Fibroblast of the aortic adventitia (primary cell): ENCODE measurements at places on chromosomes 3 and 15. TPM values are rescaled to one million over a fixed set of nuclear protein-coding genes. Genes with fewer than 3 reads are reported as not detected.

HYAL1 gene
- 0.90 TPM in 1 of 2 replicates, not detected in the other for total RNA-seq

DNA sequence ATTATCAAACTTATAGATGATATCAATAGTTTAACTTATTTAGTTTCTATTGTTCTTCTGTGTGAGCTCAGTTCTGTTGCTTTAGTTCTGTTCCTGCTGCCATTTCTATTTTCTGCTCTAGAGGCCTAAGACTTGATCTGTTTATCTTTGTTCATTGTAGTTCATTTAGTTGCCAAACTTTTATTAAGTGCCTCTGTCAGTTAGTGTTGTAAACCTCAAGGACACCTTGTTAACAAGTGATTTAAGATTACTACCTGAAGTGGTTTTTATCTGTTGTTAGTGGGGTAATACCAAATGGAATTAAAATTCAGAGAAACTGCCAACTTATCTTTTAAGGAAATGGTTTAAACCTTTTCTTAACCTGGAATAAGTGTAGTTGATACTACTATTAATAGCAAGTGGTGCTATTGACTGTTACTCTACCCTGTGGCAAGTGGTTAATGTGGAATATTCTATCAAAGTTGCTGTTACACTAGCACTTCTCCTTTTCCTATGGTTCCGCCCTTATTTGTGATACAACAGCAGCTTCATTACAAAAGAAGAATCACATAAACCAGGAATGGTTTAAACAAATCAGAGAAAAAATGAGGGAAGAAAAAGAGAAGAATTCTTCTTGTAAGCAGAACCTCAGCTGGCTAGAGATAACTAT, 500.6 kb upstream of the GOLIM4 start:
- no peak for DNase-seq

- no peak for DNase-seq
Measured at GRCh38 chr3:69776920-69777581, 37.8 kb downstream of the MITF start.

EFCC1 gene
- total RNA-seq: not detected in 2 replicates

DNA sequence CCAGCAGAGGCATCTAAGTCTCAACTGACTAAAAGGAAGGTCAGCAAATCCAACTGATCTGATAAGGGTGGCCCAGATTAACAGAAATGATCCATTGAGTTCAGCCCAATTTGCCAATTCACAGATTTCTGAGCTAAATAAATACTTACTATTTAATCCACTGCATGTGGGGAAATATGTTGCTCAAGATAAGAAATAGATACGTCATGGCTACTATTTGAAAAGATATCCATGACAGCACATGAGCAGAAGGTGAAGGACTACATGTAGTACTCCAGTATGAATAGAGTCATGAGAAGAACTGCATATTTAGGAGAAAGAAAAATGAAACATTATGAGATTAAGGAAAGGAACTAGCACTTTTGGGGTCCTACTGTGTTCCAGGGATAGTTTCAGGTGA, 332.4 kb downstream of the ARPP21 start:
- no peak for DNase-seq

- no peak for DNase-seq
Measured at GRCh38 chr15:82647835-82648256, 683 bp upstream of the CPEB1 start.
